ENCODE measurements at places on chromosomes 11 and 22.
A peak's percentile ranks its signal among the peaks of the same experiment; 100 is the strongest.

DNA sequence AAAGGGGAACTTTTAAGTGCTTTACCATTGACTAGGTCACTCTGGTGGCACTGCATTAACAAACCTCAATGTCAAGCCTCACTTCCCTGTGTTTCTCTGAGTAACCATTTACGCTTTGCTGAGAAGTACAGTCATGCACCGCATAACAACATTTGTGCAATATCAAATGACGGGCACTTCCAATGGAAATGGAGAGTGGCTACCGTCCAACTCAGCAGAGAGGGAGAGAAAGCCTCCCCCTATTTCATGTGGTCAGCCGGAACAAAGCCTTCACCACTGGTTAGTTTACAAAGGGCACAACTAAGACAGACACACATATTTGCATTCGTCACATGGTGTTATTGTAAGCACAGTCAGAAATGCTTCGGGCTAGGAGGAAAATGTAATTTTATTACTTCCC is 117.3 kb downstream of the RASSF10 start:
- DNase-seq = no peak

DNA sequence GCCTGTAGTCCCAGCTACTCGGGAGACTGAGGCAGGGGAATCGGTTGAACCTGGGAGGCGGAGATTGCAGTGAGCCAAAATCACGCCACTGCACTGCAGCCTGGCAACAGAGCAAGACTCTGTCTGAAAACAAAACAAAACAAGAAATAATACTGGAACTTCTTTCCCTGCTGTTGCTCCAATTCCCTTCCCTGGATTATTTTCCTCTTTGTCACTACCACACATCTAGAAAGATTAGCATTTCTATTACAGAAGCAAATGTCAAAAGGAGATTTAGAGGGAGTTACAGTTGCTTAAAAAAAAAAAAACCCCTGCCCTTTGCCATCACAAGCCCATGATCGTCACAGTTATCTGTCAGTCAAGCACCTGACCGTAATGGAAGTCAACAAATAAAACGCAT is 17.7 kb upstream of the SCGB1D1 start:
- no peak for DNase-seq

DNA sequence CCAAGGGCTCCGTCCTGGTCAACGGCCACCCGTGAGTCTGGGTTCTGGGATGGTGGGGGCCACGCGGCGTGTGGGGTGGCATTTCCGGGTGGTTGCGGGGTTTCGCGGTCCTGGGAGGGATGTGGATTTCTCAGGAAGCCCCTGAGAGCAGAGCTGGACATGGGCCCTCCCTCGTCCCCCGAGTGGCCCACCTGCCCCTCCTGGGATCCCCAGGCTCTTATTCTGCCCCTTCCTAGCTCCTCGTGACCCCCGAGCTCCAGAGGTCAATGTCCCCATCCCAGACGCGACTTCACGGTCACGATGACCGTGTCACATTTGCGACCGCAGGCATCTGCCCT is 4.4 kb downstream of the MUC5AC start:
- DNase-seq = no peak

DNA sequence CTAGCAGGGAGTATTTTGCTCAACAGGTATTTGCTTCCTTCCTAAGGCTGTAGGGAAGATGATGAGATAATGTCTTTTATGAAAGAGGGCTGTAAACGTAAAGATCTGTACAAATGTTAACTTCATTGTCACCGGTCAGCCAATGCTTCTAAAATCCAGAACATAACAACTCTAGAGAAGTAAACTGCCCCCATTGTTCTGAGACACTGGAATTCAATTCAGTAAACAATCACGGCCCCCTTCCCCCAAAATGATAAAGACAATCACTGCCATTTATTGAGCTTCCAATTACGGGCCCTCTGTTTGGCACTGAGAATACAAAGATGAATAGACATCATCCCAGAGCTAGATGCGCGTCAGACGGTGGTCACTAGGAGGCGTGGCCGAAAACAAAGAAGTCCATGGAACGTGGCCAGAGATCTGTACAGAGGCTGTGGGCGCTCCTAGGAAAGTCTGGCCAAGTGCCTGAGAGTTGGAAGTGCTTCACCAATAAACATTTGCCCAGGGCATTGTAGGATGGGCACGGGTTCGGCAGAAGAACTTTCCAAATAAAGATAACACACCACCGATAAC is 576 bp downstream of the TMEM258 start:
- peak; percentile 65 for DNase-seq

All from left renal pelvis (tissue), 4 donors.